ENCODE measurements at places on chromosomes 6 and 20.

DNA sequence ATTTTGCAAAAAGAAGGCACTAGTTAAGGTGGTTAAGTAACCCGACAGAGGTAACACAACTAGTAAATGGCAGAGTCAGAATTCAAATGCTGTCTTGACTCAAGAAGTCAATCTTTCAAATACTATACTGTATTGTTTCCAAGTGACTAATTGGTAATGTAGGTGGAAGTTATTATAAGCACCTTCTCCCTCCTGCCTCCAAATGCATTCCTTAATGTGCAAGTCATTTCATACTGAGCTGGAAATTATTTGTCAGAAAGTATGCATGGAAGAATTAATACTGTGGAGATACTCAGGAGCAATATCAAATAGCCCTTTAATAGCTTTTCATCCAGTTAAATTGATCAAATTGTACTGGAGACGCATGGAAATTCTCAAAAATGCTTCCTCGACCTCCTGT lies 579.1 kb downstream of the DOK5 start:
- no peak for DNase-seq

DNA sequence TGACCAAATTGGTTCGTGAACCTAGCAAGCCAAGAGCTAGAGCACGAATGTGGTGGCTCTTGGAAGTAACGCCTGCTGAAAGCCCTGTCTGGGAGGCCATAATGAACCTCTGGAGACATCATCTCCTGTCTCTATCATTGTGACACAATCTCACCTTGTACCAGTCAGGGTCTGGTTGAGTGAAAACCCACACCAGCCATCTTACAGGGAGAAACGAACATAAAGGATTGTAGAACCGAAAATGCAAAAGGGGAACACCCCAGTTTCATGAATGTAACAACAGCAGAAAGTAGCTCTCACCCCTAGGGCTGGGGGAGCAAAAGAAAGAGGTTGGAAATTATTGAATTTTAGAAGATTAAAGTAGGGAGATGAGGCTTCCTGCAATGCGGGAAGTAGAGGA lies 50.9 kb upstream of the TAB2 start:
- DNase-seq: peak; percentile 11

GRCh38 chr6:119481976-119482375 lies 132.4 kb upstream of the MAN1A1 start:
- DNase-seq: no peak

- no peak for DNase-seq
Measured at GRCh38 chr6:133814797-133815196, 74.1 kb upstream of the TCF21 start.

DNA sequence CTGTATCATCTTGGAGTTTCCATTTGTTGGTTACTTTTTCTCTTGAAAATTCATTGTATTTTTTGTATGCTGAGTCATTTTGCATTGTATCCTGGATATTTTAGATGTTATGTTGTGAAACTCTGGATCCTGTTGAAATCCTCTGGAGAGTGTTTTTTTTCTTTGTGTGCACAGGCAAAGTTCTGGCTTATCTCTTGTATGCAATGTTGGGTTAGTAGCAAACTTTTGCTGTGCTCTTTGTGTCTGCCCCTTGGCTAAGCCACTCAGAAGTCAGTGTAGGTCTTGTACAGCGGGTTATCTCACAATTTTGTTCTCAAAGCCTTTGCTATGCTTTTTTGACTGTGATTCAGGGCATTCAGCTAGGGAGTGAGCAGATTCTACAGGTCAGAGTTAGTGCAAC lies 29.1 kb upstream of the LMBRD1 start:
- DNase-seq: no peak

DNA sequence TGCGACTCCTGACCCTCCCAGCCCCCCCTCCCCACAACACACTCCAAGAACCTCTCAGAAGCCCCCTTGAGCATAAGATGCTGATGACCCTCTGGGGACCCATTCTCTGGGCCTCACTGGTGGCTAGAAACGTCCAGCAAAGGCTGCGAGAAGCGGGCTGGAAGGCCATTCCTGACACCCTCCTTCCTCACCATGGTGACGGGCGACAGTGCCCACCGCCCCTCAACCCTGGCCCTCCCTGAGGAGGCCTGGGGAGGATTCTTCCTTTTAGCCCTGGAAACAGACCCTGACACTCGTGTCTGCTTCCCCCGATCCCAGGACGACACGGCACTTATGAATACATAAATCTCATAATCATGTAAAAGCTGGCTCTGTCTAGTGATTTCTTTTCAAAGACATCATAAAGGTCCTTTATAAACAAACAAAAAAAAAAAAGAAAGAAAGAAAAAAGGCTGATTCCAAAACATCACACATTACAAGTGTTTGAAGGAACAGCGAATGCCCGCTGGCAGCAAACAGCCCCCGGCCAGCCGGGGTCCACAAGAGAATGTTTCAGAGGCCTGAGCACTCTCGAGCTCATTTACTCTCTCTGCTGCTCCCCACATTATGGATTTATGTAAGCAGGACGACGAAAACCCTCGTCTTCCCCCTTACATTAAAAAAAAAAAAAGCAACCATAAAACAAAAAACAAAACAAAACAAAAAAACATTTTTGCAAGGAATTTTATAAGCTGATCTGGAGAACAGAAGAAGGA lies 40.7 kb downstream of the PREX1 start:
- DNase-seq: no peak

- DNase-seq: no peak
Measured at GRCh38 chr6:143213859-143214376, 153.2 kb downstream of the AIG1 start.

DNA sequence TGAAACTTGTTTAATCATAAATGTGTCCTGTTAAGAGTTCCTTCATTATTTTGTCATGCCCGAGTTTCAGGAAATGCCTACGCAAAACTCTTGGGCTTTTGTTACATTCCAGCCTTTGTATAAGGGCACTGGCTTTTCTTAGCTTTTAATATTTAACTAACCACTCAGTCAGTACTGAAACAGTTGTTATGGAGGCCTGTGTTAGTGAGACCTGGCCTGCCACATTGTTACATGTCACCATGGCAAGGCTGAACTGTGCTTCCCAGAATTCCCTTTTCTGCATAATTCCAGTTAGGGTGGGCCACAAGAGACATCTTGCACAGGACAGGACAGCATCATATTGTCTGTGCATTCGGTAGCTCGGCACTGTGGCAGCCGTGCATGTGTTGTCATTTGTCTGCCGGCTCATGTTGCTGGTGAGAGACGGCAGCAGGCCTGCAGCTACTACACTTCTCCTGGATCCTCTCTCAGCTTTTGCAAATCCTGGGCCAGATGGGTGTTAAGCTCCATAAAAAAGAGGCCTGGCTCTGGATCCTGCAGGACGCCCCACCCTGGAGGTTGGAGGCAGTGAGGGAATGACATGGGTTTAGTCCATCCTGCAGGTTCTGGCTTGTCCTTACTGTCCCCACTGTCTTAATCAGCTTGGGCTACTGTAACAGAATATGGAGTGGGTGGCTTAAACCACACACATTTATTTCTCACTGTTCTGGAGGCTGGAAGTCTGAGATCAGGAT lies 128.8 kb upstream of the DTNBP1 start:
- DNase-seq: no peak

DNA sequence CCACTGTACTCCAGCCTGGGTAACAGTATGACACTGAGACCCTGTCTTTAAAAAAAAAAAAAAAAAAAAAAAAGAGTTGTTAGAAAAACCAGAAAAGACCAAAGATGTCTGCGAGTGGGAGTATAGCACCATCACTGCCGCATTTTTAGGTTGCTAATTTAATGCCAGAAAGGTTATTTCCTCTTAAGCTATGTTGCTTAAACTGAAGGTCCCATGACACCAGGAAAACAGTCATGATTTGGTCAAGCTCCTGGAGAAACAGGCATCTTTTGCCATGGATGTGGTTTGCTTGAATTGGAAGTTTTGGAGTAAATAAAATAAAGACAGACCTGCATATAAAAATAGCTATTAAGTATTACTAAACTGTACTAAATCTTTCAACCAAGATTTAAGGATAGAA lies 68.3 kb upstream of the TNFRSF21 start:
- no peak for DNase-seq

- no peak for DNase-seq
Measured at GRCh38 chr20:40572251-40572650, 116.8 kb downstream of the MAFB start.

DNA sequence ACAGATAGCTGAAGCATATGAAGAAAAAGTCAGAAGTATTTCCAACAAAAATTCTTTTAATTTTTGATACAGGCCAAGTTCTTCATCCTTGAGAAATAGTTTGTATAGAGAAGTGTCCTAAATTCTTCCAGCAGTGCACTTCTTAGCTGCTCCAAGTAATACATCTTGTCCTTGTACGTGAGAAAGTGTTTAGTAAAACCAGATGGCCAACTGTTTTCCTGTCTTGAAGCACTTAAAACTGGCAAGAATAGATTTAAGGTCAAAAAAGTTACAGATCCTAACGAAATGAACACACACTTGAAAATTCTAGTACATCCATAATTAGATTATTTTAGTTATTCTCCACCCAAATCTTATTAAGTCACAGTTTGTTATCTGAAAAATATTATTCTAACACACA lies 52.2 kb upstream of the HSF2 start:
- no peak for DNase-seq

GRCh38 chr6:42970871-42971612 lies 7.9 kb downstream of the PEX6 start:
- DNase-seq: no peak

GRCh38 chr6:130912434-130912833 lies 85.2 kb downstream of the SMLR1 start:
- DNase-seq: no peak

- DNase-seq: no peak
Measured at GRCh38 chr20:48184229-48184628, 398.9 kb upstream of the SULF2 start.

DNA sequence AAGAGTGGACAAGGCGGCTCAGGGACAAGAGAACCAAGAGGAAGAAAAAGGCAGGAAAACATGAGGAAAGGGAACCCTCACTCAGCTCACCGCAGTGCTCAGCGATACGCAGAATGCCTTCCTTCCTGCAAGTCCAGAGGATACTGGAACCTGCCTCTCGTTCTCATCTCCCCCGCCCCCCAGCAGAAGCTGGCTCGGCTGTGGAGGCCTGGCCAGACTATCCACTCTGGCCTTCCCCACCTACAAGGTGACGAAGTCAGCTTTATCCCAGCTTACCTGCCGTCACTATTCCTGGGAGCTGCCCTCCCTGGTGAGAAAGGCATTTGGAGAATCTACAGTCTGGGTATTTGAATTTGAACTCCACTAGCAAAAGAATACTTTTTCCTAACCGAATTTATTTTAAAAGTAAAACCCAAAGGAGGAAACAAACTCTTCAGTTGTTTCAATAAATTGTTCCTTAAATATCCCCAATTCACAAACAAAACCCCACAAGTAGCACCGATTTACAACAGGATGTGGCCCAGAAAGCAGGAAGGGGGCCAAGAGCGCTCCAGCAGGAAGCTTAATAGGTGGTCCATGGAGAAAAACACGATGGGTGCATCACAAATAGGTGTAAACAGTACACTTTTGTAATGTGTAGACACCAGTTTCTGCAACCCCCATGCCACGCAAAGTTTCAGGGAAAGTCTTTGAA lies 2.1 kb upstream of the DIDO1 start:
- DNase-seq: no peak

DNA sequence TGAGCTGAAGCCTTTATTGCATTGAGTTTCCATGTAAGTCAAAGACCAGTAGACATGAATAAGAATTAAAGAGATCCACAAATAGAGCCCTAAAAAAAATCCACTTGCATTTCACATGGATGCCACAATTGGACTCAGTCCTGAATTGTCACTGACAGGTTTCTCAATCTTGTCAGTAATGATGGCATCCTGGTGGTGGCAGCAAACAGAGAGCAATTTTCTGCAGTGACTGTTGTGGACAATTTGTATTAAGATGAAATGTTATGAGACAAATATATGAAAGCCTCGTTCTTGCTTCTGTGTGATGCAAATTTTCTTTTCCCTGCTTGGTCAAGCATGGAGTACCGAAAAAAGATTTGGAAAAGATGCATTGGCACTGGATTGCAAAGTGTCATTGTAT lies 278.9 kb downstream of the SAMD5 start:
- DNase-seq: peak; percentile 2

DNA sequence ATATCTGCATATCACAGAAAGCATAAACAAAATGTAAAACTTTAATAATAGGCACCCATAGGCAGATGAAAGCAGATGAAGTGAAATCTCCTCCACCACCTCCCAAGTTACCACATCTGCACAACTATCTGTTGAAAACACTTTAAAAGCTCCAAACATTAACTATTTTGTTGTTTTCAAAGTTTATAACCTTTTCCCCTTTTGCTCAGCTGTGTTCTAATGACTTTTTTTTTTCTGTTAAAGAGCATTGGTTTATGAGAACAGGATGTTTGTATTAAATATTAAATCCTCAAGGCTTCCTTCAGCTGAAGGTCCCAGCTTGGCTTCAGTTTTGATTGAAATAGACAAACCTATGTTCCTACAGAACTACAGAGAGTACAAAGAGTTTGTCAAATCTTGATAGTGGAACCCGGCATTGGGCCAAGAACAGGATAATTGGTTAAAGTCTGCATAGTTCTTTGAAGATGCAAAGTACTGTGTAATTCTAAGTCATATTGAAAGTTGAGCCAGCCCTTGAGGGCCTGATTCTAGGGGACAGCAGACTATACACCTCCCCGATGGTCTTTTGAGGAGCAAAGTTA lies 255.1 kb upstream of the JAG1 start:
- DNase-seq: no peak

- no peak for DNase-seq
Measured at GRCh38 chr20:655726-656624, 3.0 kb upstream of the SRXN1 start.

DNA sequence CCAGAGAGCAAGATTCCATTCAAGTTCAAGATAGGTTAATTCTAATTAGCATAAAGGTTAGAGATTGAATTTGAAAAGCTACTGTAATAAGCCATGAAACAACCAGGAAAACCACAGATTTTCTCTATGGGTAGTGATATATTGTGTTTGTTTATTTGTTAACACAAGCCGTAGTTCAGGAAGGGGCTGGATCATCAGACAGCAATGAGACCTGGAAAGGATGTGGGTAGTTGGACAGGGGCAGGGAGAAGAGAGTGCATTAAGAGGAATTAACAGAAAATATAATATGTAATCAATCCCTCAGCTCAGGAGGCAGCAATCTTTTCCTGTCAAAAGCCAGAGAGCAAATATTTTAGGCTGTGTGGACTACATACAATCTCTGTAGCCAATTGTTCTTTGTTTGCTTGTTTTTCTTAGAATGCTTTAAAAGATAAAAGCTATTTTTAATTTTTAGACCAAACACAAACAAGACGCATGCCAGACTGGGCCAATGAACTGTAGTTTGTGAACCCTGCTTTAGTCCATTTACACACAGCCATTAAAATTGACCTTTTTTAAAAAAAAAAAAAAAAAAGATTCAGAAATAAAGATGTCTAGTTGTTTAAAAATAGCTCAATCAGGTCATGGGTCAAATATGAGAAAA lies 398.7 kb upstream of the MARCKS start:
- no peak for DNase-seq

DNA sequence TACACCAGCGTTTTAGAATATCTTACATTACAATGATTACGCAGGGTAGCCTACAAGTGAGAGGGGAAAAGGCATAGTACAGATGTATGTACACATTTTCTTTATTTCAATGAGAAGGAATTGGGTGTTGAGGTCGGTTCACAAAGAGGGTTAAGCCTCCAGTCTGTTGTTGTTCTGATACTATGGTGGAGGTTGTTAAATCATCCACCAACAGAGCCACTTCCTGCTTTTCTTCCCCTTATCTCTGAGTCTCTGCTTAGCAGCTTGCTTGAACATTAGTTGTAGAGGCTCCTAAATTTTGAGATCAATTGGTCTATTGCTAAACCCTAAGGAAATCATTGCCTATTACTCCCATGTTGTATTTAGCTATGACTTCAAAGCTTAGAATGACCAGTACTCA lies 7.3 kb downstream of the RGS17 start:
- no peak for DNase-seq

- DNase-seq: peak; percentile 81
Measured at GRCh38 chr20:23350904-23351838, 580 bp downstream of the NXT1 start.
